Aorta (tissue), 5 donors: ENCODE measurements at places on chromosomes 4 and X. TPM values are rescaled to one million over a fixed set of nuclear protein-coding genes. Genes with fewer than 3 reads are reported as not detected.

DNA sequence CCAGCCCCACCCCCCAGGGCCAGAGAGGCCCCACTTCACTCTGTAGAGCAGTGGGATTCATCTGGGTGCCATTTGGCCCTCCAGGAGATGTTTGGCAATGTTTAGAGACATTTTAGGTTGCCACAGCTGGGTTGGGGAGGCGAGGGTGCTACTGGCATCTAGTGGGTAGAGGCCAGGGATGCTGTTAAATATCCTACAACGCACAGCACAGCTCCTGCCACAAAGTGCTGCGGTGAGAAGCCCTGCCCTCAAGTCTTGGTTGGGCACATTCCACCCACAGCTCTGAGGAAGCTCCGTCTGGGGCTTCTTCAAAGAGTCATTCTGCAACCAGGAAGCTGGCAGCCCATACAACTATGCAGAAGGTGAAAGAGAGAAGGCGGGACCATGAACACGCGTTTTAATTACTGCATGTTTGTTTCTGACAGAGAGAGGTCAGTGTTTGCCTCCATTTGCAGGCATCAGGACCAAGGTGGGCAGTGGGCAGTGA is 48.1 kb upstream of the FAM9C start:
- no peak for DNase-seq

- no peak for DNase-seq
Measured at GRCh38 chr4:140628016-140628415, 59.3 kb upstream of the UCP1 start.

DNA sequence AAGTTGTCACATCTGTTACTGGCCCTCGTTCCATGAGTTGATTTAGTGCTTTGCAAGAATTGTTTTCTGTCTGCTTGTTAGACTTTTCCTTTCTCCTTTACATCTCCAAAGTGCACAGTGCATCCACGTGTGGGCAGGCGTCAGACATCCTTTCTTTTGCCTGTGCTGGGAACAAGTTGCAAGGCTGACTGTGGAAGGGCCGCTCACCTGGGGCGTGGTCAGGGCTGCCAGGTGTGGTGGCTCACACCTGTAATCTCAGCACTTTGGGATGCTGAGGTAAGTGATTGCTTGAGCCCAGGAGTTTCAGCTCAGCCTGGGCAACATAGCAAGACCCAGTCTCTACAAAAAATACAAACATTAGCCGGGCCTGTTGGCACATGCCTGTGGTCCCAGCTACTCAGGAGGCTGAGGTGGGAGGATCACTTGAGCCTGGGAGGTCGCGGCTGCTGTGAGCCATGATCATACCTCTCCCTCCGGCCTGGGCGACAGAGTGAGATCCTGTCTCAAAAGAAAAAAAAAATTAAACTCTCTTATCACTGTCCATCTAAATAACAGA is 46.2 kb downstream of the RGS12 start:
- no peak for DNase-seq

PWWP3B gene
- 0.15 TPM for total RNA-seq

HMX1 gene
- not detected for total RNA-seq

SUPT20HL1 gene
- not detected for total RNA-seq
